ENCODE measurements at places on chromosomes 13 and 19.

DNA sequence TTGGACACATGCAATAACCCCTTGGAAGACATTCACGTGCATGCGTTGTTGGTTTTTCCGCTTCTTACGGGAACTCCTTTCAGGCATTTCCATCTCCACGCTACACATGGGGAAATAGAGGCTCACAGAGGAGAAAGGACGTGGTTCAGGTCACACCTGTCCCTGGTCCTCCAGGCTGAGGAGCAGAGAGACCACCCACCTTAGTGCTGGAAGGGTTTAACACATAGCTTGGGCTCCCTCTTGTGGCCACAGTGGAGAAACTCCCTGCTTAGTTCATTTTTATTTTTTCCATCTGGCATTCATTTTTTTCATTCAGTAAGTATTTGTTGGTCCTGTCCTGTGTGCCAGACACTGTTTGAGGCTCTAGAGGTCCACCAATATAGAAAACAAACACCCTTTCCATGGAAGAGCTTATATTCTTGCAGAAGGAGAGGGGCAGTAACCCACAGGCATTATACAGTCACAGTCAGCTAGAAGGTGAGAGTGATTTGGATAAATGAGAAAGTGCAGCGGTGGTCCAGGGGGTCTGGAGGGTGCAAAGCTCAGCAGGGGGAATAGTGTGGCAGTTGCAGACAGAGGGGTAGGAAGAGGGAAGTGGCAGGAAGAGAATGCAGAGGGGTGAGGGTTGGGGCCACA lies 24.2 kb upstream of the TTYH1 start:
- peak; percentile 47 for DNase-seq

DNA sequence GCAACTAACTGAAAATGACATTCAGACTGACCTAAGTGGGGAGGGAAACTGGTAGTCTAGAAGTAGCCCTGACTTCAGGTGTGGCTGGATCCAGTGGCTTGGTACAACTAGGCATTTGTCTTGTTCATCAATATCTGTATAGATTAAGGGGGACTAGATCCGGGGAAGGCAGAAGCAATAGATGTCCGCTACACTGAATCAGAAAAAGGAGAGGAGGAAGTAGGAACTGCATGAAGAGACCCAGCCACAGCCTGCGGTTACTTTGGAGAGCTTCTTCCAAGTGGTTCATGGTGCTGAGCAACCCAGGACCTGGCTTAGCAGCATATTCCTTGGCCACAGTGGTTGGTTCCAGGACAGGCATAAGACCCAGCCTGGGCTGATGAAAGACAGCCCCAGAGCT lies 9.9 kb upstream of the PRODH2 start:
- peak; percentile 54 for DNase-seq

GRCh38 chr19:29189033-29189360 lies 24.0 kb downstream of the UQCRFS1 start:
- no peak for DNase-seq

GRCh38 chr19:23321953-23322549 lies 71.9 kb upstream of the ZNF724 start:
- peak; percentile 86 for DNase-seq

DNA sequence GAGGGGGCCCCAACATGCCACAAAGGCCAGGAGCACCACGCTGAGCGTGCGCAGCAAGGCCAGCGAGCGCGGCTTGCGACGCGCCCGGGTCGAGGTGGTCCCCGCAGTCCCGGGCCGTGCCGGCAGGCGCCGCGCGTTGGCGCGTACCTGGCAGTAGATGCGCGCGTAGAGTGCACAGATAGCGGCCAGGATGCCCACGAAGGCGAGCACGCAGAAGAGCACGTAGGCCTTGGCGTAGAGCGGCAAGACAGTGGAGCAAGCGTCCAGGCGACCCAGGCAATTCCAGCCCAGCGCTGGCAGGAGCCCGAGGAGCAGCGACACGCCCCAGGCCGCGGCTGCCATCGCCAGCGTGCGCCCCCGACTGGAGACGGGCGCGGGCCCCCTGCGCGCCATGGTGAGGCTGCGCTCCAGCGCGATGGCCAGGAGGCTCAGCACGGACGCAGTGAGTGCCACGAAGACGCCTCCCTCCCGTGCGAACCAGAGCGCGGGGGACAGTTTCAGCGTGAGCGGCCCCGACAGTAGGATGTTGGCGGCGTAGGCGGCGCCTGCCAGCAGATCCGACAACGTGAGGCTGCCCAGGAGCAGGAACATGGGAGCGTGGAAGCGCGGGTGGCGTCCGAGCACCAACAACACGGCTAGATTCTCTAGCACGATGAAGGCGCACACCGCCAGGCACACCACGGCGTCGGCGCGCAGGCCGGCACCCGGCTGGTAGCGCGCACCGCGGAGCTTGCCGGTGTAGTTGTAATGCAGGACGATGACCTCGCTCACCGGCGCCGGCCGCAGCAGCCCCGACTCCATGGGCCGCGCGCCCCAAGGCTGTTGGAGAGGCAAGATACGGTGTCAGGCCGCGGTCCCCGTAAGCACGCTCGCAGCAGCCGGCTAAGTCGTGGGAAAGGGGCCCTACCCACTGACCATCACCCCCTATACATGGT lies 2.8 kb downstream of the S1PR5 start:
- DNase-seq, result no peak

DNA sequence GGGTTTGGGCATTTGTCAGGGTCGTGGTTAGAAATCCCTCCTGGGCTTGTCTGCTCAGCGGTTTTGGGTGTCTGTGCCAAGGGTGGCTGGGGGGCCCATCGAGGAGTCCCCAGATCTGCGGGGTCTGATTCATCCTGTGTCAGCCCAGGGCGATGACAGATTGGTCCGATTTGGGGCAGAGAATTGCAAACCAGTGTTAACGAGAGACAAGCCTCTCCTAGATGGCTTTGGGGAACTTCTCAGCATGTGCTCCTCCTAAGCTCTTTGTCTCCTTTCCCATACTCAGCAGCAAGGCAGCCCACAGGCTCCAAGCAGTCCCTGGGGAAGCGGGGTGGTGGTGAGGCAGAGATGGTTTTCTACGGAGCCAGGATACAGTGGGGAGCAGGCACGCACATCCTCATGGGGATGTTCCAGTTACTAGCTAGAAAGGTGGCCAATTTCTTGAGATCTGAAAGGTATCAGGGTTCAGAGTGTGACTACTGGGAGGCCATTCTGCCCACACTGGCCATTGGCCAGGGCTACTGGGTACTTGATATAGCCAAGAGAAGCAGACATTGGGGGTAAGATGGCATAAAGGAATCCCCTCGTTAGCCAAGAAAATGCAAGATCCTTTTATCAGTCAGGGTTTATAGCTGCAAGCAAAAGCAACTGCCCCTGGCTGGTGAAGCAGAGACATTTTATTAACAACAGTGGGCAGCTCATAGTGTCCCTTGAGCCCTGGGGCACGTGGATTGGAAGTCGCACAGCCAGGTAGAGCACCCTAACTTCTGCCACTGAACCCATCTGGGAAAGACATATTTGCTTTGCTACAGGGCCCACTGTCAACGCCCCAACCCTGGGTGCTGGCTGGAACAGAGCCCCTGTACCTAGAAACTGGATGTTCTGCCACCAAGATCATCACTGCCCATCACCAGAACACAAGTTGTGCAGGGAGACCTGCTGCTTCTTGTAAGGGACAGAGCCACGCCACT lies 63.6 kb downstream of the RGCC start:
- DNase-seq, result no peak

DNA sequence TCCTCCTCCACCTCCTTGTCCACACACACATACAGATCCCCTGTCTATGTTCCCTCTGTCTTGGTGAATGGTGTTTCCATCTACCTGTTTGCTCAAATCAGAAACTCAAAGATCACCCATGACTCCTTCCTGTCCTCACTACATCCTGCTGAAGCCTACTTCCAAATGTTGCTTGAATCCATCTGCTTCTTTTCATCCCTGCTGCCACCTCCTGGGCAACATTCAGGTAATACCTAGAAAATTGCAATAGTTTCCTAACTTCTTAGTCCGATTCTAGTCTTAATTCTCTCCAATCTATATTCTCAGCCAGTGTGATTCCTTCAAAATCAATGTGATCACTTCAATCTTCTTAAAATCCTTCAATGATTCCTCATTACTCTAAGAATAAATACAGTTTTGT lies 155.5 kb upstream of the STARD13 start:
- DNase-seq, result peak; percentile 20

DNA sequence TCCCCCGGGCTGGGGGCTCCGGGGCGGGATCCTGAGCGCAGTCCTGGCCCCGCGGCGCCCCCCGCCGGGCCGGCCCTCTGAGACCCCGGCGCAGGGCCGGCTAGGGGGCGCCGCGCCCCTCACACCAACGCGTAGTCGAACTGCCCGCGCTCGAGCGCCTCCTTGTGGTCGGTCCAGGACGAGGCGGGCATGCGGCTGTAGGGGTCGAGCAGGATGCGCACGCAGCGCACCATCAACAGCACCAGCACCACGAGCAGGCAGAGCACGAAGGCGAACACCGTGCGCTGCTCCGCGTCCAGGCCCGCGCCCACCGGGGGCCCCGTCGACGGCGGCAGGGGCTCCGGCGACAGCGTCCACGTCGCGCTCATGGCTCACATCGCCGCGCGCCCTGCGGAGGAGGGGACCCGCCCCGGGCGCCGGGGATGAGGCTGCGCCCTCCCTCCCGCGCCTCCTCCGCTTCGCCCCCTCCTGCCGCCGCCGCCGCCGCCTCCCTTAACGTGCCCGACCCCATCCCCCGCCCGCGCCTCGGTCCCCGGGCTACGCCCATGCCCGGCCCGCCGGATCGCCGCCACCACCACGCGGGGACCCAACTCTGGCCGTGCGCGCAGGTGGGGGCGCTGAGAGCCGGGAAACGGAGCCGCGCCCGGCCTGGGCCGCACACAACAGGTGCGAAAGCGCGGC lies 624 bp downstream of the CTXN1 start:
- DNase-seq, result peak; percentile 32

DNA sequence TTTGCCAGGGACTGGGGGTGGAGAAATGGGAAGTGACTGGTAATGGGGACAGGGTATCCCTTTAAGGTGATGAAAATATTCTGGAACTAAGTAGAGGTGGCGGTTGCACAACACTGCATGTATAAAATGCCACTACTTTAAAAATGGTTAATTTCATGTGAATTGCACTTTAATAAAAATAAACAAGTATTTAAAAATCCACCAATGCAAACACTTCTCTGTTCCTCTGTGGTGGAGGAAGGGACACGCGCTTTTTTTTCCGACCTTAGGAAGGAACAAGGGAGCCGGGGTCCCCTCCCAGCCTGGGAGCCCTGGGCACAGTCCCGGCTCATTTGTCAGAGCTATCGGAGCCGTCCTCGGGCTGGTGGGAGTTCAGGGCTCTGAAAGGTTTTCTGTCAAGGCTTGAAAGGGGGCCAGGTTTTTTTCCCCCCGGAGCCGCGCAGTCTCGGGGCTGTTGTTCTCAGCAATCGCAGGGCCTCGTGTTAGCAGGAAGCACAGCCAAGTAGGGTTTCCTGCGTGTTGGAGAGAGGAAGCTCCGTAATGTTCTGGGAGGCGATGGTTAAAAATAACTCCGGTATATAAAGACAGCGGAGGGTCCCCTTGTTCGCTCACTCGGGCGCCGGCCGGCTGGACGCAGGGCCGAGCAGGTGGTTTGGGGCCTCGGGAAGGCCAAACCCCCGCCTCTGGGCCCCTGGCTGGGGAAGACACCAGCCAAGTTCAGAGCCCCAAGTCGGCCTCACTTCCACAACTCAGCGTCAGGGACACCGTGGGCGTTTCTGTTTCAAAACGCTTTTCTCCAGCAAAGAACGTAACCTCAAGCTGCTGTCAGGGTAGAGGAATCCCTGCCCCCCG lies 41.2 kb upstream of the KLF2 start:
- peak; percentile 41 for DNase-seq

- DNase-seq, result no peak
Observed at GRCh38 chr19:58038688-58039204, 4.9 kb downstream of the ZSCAN1 start.

- no peak for DNase-seq
Observed at GRCh38 chr13:110121422-110122083, 185.4 kb downstream of the COL4A1 start.

GRCh38 chr13:112968910-112969691 lies at the start of gene MCF2L:
TSS of gene MCF2L (plus strand) at chr13:112969214. CDS start at chr13:112969380, 166 bp downstream.
- DNase-seq, result no peak

DNA sequence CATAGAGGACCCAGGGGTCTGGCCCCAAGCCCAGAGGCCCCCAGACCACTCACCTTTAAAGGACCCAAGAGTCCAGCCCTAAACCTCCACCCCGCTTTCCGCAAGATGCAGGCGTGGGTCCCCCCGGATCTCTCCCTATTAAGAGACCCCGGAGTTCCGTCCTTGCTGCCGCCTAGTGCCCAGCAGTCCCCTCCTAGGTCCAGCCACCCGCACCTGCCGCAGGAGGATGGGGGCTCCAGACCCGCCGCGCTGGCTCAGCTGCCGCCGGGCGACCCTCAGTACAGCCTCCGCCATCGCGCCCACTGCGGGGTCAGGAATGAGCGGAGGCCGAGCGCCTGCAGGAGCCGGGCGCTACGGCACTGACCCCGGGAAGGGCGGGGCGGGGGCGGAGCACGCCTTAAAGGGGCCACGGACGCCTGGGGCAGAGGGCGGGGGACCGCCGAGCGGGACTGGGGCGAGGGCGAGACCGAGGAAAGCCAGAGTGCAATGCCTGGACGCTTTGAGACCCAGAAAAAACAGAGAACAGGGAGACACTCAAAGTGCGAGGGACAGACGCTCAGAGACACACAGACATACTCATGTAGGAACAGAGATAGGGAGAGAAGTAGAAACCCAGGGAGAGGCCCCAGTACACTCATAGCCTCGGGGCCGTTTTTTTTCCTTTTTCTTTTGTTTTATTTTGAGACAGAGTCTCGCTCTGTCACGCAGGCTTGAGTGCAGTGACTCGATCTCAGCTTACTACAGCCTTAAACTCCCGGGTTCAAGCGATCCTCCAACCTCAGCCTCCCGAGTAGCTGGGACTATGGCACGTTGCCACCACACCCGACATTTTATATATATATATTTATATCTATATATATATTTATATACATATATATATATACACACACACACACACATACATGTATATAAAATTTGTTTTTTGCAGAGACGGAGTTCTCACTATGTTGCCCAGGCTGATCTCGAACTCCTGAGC lies at the start of gene ETHE1:
Gene ETHE1 (minus strand): TSS at position 318 of the 976 bp plus-strand sequence. CDS start 24 bp downstream, at position 294.
- DNase-seq, result peak; percentile 68

DNA sequence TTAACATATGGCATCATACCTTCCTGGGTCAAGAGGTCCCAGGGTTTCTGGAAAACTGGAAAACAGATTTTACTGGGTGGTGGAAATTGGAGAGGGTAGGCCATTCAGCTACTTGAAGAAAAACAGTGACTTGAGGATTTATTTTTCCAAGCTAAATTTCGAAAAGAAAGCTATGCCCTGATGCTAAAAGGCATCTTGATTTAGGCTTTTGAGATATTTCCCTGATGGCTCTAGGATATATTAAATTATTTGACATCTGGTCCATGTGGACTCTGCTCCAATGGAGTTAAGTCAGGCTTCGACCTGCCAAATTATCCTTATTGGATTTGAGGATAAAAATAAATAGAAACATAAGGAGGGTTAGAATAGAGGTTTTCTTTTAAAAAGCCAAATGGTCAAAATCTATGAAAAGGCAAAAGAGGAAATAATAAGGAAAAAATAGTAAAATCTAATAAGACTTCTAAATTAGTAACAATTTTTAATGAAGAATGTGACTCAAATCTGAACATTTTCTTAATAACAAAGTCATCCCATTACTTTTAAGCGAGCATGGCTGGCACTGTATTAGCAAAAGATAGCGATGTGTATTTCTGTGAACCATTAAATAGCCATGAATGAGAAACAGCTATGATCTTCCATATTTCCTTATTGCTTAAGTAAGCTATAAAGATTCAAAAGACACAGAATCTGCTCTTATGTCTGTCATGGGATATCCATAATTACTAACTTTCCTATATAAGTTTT lies 190.0 kb upstream of the MIR17HG start:
- no peak for DNase-seq

- DNase-seq, result peak; percentile 63
Observed at GRCh38 chr13:19984430-19985218, 26.1 kb downstream of the ZMYM2 start.
